NCI-H748 treated with DMSO at 0.1 percent for 48 hours (cell line): ENCODE measurements at places on chromosomes 7 and 10.

DNA sequence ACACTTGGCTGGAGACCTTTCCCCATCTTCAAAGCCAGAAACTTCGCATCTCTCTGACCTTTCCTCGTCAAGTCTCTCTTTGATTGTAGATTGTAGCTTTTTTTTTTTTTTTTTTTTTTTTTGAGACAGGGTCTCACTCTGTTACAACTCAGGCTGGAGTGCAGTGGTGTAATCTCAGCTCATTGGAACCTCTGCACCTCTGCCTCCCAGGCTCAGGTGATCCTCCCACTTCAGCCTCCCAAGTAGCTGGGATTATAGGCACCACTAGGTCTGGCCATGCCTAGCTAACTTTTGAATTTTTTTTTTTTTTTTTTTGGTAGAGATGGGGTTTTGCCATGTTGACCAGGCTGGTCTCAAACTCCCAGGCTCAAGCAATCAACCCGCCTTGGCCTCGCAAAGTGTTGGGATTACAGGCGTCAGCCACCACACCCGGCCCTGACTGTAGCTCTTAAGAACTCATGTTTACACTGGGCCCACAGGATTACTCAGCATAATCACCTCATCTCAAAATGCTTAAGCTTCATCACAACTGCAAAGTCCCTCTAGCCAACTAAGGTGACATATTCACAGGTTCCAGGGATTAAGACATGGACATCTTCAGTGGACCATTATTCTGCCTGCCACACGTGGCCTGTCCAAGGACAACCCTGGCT lies 11.7 kb downstream of the POLL start:
- no peak for DNase-seq

DNA sequence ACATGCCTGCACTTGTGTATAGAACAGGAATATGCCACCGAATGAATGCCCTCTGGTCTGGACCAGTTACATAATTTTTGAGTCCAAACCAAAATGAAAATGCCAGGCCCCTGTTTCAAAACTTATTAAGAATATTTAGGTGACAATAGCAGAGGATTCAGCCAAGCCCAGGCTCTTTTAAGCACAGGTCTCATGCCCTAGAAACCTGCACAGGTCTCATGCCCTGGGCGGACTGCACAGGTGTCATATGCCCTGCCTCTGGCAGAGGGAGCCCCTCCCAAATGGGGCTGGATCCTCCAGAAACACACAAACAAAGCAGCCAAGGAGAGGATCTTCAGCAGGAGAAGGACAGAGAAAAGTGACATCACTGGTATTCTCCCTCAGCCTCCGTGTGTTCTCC lies 605.4 kb upstream of the NRP1 start:
- no peak for DNase-seq

DNA sequence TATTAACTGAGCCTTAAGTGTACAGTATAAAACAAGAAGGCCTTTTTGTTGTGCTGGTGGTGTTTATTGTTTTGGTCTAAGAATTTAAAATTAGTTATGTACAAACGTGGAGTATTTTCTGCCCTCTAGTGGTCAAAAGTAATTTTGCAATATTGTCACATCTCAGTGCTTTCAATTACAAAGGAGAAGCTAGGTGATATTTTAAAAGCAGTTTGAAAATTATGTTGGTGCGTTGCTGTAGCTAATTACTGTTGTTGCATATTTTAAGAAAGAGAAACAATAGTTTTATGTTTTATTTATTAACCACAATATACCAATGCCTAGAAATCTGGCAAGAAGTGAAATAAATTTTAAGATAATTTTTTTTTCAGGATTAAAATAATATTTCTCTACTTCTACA lies 11.4 kb downstream of the NPVF start:
- DNase-seq: peak; percentile 33

- no peak for DNase-seq
Measured at GRCh38 chr10:43292755-43293676, 26.2 kb upstream of the RASGEF1A start.

- DNase-seq: no peak
Measured at GRCh38 chr10:122591736-122592135, 31.2 kb downstream of the DMBT1 start.

- no peak for DNase-seq
Measured at GRCh38 chr7:124084024-124084423, 51.2 kb upstream of the TMEM229A start.

- DNase-seq: peak; percentile 10
Measured at GRCh38 chr10:72449941-72450441, 95.3 kb upstream of the DNAJB12 start.

- no peak for DNase-seq
Measured at GRCh38 chr7:22793593-22794462, 28.8 kb downstream of the TOMM7 start.

DNA sequence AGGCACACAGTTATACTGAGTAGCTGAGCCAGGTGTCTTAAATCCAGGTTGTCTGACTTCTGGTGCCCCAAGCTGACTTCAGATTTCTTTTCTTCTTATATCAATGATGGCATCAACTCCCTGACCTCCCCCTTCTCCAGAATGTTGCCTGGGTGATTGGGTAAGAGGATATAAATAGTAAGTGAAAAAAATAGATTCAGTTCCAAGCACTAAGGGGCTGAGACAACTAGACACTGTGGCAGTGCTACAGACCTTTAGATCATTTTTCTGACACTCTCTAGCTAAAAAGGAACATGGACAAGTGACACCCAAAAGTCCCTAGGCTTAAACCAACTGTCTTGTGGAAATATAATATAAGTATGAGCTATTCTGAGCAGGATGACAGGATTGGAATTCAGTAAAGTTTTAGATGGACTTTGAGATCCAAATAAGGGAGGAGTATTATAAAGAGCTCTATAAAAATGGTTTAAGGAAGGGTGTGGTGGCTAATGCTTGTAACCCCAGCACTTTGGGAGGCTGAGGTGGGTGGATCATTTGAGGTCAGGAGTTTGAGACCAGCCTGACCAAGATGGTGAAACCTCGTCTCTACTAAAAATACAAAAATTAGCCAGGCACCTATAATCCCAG lies 589.1 kb upstream of the GALNT17 start:
- DNase-seq: no peak

GRCh38 chr7:49778731-49779270 lies 5.4 kb downstream of the VWC2 start:
- DNase-seq: no peak

DNA sequence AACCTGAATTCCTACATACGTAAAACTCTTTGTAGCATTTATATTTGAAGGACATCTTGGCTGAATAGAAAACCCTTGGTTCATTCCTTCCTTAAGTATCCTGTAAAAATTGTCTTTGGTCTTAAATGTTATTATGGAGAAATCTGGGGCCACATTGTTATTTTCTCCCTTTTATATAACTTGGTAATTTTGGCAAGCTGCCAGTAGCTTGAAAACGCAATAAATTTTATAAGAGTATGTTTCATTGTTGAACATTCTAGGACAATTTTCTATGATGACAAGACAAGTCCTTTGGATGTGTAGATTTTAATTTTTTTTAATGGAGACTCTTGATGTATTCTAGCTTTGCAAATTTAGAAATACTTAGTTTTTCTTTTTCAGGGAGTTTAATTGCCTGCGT lies 191.9 kb downstream of the ABCA13 start:
- DNase-seq: no peak

- no peak for DNase-seq
Measured at GRCh38 chr7:24231493-24231892, 52.5 kb upstream of the NPY start.

DNA sequence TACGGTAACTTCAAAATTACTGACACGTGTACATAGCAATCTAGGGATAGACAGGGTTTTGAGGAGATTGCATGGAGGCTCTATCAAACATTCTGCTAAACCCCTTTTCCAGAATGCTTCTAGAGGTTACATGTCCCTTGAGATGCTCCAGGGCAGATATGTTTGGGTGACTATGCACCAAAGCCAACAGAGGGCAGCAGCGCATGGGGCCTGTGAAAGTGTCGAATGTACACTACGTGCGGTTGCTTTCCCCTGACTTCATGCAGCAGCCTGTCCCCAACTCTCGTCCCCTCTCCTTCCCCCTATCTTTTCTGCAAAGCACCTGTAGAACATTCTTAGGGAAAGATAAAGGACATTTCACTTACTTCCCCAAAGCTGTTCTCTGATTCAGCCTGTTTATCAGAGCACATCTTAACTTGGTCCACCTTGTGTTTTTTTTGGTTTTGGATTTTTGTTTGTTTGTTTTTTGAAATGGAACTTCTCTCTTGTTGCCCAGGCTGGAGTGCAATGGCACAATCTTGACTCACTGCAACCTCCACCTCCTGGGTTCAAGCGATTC lies 90.2 kb downstream of the UBE3C start:
- DNase-seq: no peak

DNA sequence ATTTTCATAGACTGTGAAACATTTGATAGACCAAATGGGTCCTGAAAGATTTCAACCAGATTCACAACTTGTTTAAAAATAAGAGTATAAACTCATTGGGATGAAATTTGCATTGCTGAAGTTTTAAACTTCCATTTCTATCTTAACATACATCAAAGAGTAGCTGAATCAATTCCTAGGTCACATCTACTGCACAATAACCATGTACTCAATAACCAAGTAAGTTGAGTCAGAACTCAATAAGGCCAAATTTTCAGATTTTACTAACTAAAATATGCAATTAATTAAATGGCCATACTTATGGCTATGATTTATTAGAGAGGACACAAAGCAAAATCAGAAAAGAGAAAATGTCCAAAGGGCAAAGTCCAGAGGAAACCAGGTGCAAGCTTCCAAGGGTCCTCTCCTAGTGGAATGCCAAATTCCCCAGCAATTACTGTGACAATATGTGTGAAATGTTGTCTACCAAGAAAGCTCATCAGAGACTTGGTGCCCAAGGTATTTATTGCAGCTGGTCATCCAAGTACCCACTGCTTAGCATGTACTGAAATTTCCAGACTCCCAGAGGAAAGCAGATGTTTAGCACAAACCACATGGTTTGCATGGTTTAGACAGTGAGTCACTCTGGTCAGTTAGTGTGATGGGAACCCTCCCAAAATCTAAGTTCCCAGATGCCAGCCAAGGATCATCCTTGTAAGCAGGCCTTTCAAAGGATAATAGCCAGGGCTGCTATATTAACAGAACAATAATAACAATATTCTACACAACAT lies 238.9 kb downstream of the IPMK start:
- no peak for DNase-seq

DNA sequence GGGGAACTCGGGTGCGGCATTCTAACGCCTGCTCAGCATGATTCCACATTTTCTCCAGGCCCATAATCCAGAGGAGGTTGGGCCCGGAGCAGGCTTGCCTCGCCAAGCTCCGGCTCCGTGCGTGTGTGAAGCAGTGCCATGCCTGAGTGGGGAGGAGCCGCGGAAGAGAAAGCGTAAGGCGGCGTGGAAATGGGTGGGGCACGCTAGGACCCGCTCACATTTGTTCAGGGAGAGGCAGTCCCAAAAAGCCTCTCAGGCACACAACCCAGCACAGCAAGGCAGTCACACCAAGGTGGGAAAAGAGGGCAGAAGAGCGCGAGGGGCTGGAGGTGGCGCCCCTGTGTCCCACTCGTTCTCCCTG lies 695 bp upstream of the VDAC2 start:
- no peak for DNase-seq

DNA sequence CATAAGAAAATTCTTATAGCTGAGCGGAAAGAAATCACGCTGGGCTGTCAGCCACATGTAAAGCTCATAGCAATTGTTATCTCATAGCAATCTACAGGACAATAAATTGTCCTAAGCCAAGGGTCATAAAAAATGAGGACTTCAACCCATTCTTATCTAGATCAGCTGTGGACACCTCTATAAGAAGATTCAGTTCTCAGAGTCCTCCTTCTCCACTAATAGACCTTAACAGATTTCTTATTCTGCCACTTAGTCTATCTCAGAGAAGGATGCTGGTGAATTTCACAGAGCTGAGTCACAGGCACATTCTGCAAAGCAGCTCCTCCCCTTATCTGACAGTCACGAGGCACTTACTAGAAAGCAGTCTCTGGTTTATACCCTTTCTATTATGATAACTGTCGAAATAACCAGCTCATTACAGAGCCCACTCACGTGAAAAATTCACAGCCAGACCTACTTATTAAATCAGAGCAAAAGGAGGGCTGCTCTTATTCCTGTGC lies 185.3 kb upstream of the PCLO start:
- DNase-seq: no peak

DNA sequence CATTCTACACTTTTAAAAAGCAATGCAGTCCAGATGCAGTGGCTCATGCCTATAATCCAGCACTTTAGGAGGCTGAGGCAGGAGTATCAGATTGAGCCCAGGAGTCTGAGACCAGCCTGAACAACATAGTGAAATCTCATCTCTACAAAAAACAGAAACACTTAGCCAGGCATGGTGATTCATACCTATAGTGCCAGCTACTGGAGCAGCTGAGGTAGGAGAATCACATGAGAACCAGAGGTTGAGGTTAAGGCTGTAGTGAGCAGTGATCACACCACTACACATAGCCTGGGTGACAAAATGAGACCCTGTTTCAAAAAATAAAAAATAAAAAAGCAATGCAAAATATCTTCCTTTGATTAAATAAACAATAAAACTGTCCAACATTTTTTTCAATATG lies 205.2 kb downstream of the GRM8 start:
- DNase-seq: no peak

- DNase-seq: no peak
Measured at GRCh38 chr10:113985297-113985844, 58.3 kb upstream of the ADRB1 start.

DNA sequence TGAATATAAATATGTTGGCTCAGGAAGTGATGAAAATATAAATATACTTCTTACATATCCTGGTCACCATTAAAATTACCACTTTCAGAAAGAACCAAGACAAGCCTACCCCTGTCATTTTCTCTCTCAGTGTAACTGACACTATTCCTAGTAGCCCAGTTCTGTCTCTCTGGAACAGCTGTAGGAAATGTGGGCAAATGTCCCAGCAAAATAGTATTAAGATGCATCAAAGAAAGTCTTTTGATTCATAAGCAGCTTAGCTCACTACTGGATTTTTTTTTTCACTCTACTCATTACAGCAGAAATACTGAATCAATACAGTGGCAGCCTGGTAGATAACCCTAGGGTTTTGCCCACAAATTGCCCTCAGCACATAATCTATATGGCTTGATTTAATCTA lies 290.9 kb downstream of the DNAJB9 start:
- no peak for DNase-seq

- DNase-seq: no peak
Measured at GRCh38 chr10:132078746-132079345, 13.1 kb downstream of the JAKMIP3 start.

DNA sequence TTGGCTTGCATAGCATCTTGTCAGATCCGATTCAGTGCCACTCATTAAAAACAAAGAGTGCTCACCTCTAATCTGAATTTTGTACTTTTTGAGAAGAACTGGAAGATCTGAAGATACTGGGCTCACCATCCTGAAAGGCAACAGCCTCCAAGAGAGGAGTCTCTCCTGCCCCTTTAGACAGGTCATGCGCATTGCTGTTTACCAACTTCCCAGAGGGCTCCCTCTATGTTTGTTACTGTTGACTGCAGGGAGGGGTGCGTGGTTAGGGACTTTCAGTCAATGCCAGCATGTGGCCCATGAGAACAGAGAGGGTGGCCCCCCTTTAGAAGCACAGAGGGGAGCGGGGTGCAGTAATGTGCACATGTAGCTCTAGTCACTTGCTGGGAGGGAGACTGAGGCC lies 33.2 kb upstream of the CABCOCO1 start:
- DNase-seq: no peak
